ENCODE measurements at places on chromosomes 1 and 21. TPM values are rescaled to one million over a fixed set of nuclear protein-coding genes. Genes with fewer than 3 reads are reported as not detected.

DNA sequence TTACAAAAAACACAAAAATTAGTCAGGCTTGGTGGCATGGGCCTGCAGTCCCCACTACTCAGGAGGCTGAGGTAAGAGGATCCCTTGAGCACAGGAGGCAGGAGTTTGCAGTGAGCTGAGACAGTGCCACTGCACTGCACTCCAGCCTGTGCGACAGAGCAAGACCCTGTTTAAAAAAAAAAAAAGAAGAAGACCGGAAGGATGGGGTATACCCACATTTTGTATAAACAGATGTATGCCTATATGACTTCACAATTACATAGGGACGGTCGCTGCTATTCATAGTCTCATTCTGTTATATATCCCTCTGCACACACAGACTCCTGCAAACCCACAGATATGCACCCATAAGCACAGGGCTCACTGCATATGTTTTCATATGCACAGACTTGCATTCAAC lies 12.7 kb downstream of the LCK start:
- no peak for DNase-seq

DNA sequence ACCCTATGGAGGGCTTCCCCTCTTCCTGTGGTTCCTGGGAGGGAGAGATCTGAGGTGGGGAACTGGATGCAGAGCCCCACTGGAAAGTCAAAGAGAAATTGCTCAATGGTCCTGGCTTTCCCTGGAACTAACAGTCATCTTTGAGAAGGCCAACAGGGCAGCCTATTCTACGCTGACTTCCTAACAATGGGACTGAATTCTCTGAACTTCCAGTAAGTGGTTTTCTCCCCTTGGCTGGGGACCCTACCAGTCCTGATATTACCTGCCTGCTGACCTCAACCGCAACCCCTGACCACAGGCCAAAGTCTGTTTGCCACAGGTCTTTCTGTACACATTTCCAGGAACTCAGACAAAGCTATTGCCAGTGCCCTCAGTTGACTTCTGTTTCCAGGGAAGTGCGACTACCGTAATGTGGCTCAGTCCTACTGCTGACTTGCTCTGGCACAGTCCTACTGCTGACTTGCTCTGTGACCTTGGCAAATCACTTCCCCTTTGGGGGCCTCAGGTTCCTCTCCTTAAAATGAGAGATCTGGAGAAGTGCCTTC lies 55.3 kb downstream of the C8B start:
- peak; percentile 27 for DNase-seq

GATAD2B gene
- 42.5 TPM for total RNA-seq

LRRC39 gene
- total RNA-seq: 0.92 TPM

OR2T11 gene
- not detected for total RNA-seq

ANGPTL1 gene
- total RNA-seq: 24.2 TPM

- no peak for DNase-seq
Measured at GRCh38 chr1:32275424-32275823, 16.5 kb upstream of the HDAC1 start.

LCE1B gene
- not detected for total RNA-seq

NTNG1 gene
- 1.6 TPM for total RNA-seq

DNA sequence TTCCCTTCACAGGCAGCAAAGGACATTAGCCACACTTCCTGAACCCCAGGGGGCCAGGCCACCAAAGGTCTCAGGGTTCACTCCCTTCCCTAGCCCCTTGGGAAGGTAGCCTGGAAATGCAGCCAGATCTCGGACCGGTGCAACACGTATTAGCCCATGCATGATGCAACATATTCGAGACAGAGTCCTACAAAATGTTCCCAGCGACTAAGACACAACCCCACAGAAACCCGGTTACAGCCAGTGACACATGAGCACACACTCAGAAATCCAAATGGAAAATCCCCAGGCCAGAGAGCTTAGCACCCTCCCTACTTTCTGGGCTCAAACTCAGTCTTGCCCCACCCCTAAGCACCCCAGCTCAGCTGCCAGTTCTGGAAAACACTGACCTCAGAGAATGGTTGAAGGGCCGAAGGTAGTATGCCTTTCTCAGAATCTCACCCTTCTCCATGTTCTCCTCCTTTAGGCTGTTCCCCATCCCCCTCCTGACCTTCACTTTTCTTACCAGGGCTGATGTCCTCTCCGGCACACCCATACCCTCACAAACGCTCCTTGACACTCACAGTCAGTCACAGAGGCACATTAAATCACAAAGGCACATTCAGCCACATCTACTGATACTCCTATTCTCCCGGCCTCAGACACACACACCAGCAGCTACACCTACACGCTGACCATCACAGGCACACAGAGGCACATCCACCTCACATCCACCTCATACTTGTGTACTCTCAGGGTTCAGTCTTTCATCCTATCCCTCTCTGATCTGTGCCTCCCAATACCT lies at the start of gene TSPAN1:
Gene TSPAN1 (plus strand): TSS at position 640 of the 784 bp plus-strand sequence. CDS start 6,021 bp downstream, outside the sequence.
- no peak for DNase-seq

- no peak for DNase-seq
Measured at GRCh38 chr1:233897325-233898162, 6.9 kb upstream of the SLC35F3 start.

SMCP gene
- not detected for total RNA-seq

DNA sequence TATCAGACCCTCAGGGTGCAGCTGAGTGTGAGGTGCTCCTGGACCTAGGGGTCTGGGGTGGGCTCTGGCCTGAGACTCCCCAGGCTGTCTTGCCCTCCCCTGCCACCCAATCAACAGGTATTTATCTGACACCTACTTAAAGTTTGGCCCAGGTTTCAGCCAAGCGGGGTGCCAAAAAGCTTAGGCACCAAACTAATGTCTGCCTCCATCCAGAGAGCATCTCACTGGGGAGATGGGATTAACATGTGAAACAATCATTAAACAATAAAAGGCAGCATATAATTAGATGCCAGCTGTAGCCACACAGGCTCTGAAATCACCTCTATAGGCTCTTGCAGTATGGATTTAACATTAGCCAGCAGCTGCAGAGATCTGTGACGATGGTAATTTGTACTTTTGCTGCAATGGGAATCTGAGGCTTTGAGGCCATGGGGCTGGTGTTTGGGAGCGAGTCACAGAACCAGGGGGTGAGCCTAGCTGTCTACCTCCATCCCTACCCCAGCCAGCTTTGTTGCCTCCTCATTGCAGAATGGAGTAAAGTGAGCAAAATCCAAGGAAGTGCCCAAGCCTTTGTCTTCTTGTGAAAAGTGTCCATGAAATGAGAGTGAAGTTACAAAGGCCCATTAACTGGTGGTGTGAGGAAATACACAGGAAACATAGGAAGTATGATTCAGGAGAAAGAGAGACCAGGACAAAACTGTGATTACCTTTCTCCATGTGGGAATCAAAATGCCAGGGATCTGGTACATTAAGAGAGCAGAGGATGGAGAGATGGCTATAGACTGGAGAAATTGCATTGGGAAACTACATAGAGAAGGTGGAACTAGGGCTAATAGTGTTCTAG lies 36.1 kb downstream of the EIF2D start:
- no peak for DNase-seq

- DNase-seq: no peak
Measured at GRCh38 chr1:94602802-94603625, 61.5 kb upstream of the F3 start.

GRCh38 chr1:44807364-44808062 lies 362 bp upstream of the DYNLT4 start:
- DNase-seq: peak; percentile 96

- no peak for DNase-seq
Measured at GRCh38 chr1:67575861-67576260, 109.1 kb upstream of the GADD45A start.

GRCh38 chr1:206465951-206466350 lies 4.3 kb upstream of the IKBKE start:
- no peak for DNase-seq

- peak; percentile 36 for DNase-seq
Measured at GRCh38 chr1:216723274-216723780, at the start of gene ESRRG. TSS of gene ESRRG (minus strand) at chr1:216723429. CDS start at chr1:216723299, 130 bp downstream.

GRCh38 chr1:105442901-105443300 lies 1613.6 kb upstream of the PRMT6 start:
- DNase-seq: no peak

- no peak for DNase-seq
Measured at GRCh38 chr1:185157599-185158412, 839 bp downstream of the SWT1 start.

- DNase-seq: peak; percentile 67
Measured at GRCh38 chr1:6475381-6476133, 9.6 kb upstream of the TNFRSF25 start.

GRCh38 chr1:116360429-116361173 lies 12.4 kb upstream of the ATP1A1 start:
- DNase-seq: no peak

- DNase-seq: no peak
Measured at GRCh38 chr21:15815285-15815684, 85.5 kb downstream of the USP25 start.

- DNase-seq: no peak
Measured at GRCh38 chr1:225354906-225355305, 72.9 kb downstream of the LBR start.

DNA sequence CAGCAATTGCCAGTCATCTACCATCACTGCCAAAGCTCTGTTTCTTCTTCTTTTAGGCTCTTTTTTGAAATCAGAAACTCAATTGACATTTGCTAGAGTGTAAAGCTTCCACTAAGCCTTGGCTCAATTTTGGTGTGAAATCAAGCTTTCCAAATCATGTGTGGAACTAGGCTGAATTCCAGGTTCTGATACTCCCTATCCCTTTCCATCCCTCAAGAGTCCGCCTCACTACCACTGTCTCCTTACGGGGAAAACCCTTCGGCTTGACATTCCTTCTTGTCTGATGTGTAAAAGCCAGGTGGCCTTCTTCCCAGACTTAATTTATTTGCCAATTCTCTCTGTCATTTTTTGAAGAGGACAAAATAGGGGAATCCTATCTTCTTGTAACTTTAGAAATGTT lies 47.2 kb upstream of the PRMT6 start:
- DNase-seq: no peak

GRCh38 chr1:36582066-36582755 lies 99.5 kb upstream of the CSF3R start:
- no peak for DNase-seq

SLAMF8 gene
- total RNA-seq: 7.3 TPM

DNA sequence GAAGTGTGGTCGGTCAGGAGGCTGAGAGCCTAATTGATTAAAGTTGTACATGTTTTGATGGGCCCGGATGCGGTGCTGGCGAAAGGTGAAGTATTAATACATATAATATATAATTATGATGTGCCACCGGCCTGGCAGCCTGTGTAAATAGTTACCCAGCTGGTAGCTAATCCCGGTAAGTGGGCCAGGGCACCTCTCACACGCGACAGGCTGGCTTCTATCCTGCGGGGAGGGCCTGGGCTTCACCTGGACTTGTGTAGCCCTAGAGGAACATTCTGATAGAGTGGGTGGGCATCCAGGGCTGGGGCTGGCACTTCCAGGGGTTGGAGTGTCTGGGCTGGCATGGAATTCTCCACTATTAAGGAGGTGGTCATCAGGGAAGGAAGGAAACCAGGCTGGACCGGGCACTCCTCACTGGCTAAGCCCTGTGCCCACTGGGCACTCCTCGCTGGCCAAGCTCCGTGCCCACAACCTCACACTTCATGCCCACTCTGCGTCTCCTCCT lies 48.3 kb downstream of the IGSF21 start:
- no peak for DNase-seq

- DNase-seq: peak; percentile 49
Measured at GRCh38 chr1:214050513-214051401, 63.0 kb downstream of the PROX1 start.

UQCRHL gene
- 2.0 TPM for total RNA-seq

RCC1 gene
- total RNA-seq: 30.3 TPM

DNA sequence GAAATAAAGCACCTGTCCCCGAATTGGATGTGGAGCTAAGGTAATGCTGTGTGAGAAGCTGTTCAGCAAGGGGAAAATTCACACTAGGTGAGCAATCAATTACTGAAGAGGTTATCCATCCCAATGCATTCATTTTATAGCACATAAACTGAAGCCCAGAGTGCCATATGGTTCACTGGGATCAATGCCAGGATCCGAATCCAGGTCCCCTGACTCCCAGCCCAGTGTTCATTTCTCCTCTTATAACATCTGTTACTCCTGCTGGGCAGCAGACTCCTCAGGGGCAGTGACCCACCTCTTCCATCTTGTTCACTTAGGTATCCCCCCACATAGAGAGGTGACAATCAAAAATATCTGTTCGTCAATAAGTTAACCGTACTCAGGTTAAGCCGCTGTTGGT lies 13.2 kb upstream of the SEC16B start:
- no peak for DNase-seq

DNA sequence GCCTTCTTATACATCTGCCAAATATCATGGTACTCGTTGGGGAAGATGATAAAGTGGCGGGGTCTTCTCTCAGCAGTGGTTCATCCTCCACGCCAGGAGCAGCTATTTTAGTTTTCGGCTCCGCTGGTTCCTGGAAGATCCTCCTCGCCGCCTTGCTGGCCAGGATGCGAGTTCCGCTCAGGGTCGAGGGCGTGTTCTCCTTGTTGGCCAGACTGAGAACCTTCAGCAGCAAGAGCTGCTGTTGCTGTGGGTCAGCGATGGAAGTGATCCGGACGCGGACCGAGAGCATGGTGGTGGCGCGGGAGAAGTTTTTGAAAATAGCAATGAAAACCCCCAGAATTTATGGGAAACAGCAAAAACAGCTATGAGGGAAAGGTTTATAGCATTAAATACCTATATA lies 11.4 kb upstream of the CFAP126 start:
- no peak for DNase-seq

DNA sequence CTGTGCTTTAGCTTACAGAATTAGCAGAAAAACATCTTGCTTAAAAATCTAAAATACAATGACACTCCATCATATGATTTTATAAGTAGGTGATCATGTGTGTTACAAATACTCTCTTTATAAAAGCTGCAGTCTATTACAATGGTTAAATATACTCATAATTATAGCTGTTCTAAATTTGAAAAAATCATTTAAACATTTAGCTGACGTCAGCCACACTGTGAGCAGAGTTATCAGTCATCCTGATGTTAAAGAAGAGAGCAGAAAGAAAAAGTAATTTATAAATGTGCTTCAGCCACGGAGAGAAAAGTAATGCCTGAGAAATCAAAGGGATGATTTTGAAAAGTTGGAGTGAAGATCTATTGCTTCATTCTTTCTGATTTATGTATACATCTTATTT lies 1325.9 kb upstream of the B3GALT2 start:
- no peak for DNase-seq

GON4L gene
- 44.5 TPM for total RNA-seq

- DNase-seq: no peak
Measured at GRCh38 chr1:150563340-150564038, 14.3 kb downstream of the ADAMTSL4 start.

DNA sequence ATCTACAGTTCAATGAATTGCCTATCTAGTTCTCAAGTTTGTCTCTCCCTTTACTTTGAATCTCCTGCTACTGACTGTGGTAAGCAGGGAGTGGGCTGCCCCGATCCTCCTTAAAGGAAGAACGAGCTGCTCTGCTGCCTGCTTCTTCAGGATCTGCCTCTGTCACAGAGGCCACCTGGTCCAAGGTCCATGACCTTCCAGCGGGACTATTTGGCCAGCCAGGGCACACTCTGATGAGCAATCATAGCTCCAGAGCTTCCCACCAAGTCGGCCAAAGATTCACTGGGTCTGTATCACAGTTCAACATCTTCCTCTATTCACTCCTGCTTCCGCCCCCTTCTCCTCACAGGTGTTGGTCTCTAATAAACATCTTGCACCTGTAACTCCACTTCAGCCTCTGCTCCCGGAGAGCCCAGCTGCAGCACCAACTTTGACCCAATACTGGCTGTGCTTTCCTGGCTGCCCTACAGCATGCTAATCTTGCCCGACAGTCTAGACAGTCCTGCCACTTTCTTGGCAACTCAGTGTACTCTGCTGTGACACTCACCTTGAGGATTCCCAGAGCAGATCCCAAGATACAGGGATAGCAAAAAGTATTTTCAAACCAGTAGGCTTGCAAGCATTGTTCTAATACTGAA lies 16.9 kb upstream of the MAP10 start:
- DNase-seq: no peak
